Daoy (cell line): ENCODE measurements at places on chromosomes 7 and 10.
A peak's percentile ranks its signal among the peaks of the same experiment; 100 is the strongest.

GRCh38 chr7:150346922-150347321 is 5.5 kb upstream of the RARRES2 start:
- DNase-seq, result no peak

DNA sequence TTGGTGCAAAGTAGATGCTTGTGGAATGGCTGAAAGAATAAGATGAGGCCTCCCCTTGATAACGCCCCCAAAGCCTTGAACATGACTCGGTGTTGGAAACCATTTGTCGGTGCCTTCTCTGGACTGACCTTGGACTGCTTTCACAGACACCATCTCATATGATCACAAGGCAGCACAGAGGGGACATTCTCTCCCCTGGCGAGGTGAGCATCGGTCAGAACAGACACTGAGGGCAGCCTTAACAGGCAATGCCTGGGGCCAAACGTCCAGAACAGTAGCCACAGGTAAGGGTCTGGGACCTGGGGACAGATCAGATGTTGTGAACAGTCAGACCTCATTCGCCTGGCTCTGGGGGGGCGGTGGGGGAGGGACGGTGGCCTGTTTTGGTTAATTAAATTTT is 2.8 kb upstream of the TRRAP start:
- DNase-seq, result no peak

GRCh38 chr7:10128748-10129147 is 844.9 kb upstream of the PHF14 start:
- no peak for DNase-seq

- no peak for DNase-seq
These were observed 31.0 kb upstream of the CBLL1 start for GRCh38 chr7:107712896-107713295.

DNA sequence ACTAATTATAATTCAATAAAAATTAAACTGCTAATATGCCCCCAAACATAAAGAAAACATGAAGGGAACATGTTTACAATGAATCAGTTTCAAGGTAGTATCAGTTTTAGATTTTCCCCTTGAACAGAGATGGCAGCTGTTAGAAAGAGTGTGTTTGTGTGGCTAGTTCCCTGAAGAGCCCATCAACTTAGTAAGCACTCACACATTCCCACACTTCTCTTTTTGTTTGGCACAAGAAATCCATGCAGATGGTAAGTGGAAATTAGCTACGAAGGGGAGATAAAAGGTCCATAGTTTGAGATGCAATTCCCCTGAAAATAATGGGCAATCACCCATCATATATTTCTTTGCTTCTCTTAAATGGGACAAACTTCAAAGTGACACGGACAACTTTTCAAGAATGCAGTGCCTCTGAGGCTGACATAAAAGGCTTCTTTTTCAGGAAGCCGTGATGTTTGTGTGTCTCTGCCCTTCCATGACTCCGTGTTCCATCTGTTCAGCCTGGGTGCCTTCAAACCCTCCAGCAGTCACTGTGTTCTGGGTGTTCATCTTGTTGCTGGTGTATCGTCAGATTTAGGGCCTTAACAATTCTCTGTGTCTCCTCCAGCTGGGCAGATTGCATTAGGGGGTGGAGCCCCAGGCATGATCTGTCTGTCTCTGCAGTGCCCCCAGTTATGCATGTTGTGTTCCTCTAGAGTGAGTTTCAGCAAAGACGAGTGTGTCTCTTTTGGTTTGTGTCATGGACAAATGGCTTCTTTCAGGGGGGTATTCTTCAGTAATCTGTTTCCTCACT is 259.5 kb upstream of the NPY start:
- DNase-seq, result peak; percentile 60

GRCh38 chr7:134826105-134826504 is 46.7 kb downstream of the CALD1 start:
- peak; percentile 37 for DNase-seq
